ENCODE measurements at places on chromosomes 1 and 21.

GRCh38 chr1:155003766-155004351, 1.3 kb downstream of the ZBTB7B start:
- DNase-seq = peak; percentile 55

- no peak for DNase-seq
Observed at GRCh38 chr21:41169701-41170100, 1.7 kb downstream of the BACE2 start.

GRCh38 chr1:11788549-11789053, 17.2 kb downstream of the MTHFR start:
- DNase-seq = no peak

DNA sequence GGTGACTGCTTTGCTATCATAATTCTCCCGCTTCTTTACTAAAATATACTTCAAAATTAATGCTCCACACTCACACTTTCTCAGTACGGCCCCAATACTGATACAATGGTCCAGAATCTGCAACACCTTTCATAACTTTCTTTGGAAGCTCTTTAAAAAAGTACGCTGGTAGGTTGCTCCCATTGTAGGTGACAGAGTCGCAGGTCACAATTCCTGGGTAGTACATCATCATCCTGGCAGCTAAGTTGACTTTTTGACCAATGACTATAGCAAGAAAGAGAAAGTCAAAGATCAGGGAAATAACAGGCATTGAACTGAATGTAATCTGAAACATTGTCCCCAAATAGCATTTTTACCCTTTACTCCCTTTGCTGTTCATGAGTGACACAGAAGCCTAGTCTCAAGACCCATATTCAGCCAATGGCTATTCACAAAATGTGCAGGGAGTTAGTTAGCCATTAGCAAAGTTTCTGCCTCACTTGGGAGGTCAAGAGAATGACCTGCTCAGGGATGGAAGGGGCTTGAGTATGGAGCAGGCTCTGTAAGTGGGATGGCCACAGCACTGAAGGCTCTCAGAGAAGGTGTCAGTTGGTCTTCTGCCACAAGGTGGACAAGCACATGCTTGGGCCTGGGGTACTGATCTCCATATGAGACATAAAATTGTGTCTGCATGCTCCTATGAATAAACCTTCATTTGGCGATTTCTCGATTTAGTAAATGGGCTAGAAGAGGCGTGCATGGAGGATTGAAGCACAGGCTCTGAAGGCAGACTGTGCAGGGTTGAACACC, 35.4 kb downstream of the ADCY10 start:
- DNase-seq = no peak

DNA sequence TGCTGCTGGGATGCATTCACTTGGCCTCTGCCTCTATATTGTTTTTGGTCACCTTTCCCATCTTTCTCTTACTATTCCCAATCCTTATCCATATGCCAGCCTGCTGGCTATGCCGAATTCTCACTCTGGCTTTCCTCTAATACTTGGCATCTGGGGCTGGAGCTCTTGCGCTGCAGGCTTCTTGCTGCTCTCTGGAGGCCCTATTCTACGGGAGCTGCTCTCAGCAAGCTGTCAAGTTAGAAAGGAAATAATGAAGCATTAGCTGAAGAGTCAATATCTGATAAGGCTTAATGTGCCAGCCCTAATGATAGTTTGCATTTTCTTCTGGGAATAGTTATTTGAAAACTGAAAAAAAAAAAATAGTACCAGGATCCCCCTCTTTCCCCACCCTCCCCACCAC, 125.3 kb upstream of the CYYR1 start:
- no peak for DNase-seq

GRCh38 chr1:53732409-53732808, 6.6 kb downstream of the GLIS1 start:
- DNase-seq = no peak

GRCh38 chr1:244896550-244896949, 32.2 kb upstream of the HNRNPU start:
- no peak for DNase-seq

All from C1 segment of cervical spinal cord (tissue), 14 donors.